ENCODE measurements at places on chromosomes 6 and 20. TPM values are rescaled to one million over a fixed set of nuclear protein-coding genes. Genes with fewer than 3 reads are reported as not detected.

The RNF182 gene
- not detected for total RNA-seq

The ELOVL2 gene
- not detected for total RNA-seq

The B3GAT2 gene
- total RNA-seq = not detected

The NPEPL1 gene
- total RNA-seq = 29.0 TPM

The OXT gene
- 1.8 TPM for total RNA-seq

The SMLR1 gene
- not detected for total RNA-seq

The ENPP1 gene
- total RNA-seq = 1.2 TPM
